ENCODE measurements at places on chromosomes 5 and 9.

GRCh38 chr9:124216474-124217176 lies 41.1 kb upstream of the NEK6 start:
- peak; percentile 19 for DNase-seq

GRCh38 chr9:129694243-129694646 lies 28.8 kb downstream of the PRRX2 start:
- no peak for DNase-seq

DNA sequence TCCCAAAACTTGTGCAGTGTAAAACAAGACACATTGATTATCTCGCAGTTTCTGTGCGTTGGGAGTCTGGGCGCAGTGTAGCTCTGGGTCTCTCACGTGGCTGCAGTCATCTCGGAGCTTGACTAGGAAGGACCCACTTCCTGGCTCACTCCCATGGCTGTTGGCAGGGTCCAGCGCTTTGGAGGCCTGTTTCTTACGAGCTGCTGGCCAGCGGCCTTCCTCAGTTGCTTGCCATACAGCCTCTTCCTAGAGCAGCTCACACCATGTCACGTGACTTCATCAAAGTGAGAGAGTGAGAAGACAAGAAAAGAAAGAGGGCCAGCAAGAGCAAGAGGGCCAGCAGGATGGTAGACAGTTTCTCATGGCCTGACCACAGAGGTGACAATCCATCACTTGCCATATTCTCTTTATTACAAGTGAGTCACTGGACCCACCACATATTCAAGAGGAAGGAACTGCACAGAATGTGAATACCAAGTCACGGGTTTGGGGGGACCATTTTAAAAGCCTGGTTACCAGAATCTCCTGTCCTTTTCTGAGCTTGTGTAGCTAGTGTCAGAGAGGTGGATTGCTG lies 36.2 kb downstream of the MCCC2 start:
- no peak for DNase-seq

GRCh38 chr5:136622747-136623146 lies 257.4 kb upstream of the TRPC7 start:
- no peak for DNase-seq
